Karpas-422 (cell line): ENCODE measurements at places on chromosomes 16 and 17. TPM values are rescaled to one million over a fixed set of nuclear protein-coding genes. Genes with fewer than 3 reads are reported as not detected.

KRTAP9-8 gene
- total RNA-seq, result not detected in 2 replicates

SHISA6 gene
- total RNA-seq, result not detected in 2 replicates

GCGR gene
- not detected in 2 replicates for total RNA-seq

CES3 gene
- 20.9 and 28.3 TPM in 2 replicates for total RNA-seq

TLCD2 gene
- not detected in 2 replicates for total RNA-seq

ORC6 gene
- 24.4 and 38.0 TPM in 2 replicates for total RNA-seq

TAT gene
- not detected in 2 replicates for total RNA-seq

NPW gene
- 3.0 TPM in 1 of 2 replicates, not detected in the other for total RNA-seq

KRTAP4-8 gene
- not detected in 2 replicates for total RNA-seq

KRTAP4-6 gene
- not detected in 2 replicates for total RNA-seq

PNMT gene
- 6.8 TPM in 1 of 2 replicates, not detected in the other for total RNA-seq

GPR139 gene
- total RNA-seq, result not detected in 2 replicates

ANKFN1 gene
- total RNA-seq, result not detected in 2 replicates

PLLP gene
- not detected in 2 replicates for total RNA-seq

DPEP3 gene
- total RNA-seq, result not detected in 2 replicates

MAPT gene
- total RNA-seq, result 0.14 and 0.15 TPM in 2 replicates

AANAT gene
- total RNA-seq, result not detected in 2 replicates

SYNGR3 gene
- 5.3 and 16.3 TPM in 2 replicates for total RNA-seq

KRT222 gene
- not detected in 2 replicates for total RNA-seq

KRTAP4-1 gene
- total RNA-seq, result not detected in 2 replicates

ATP1B2 gene
- not detected in 2 replicates for total RNA-seq

KRT25 gene
- not detected in 2 replicates for total RNA-seq

MMP25 gene
- 0.15 and 0.47 TPM in 2 replicates for total RNA-seq

COG4 gene
- total RNA-seq, result 24.7 and 47.0 TPM in 2 replicates

TPPP3 gene
- total RNA-seq, result not detected in 2 replicates

ITGAD gene
- total RNA-seq, result not detected in 2 replicates

ELMO3 gene
- 0.82 and 5.6 TPM in 2 replicates for total RNA-seq

RPS6KB1 gene
- 22.0 and 22.8 TPM in 2 replicates for total RNA-seq

HIGD1B gene
- total RNA-seq, result not detected in 2 replicates

STXBP4 gene
- 1.2 and 6.6 TPM in 2 replicates for total RNA-seq

COL1A1 gene
- not detected in 2 replicates for total RNA-seq

GRAP gene
- total RNA-seq, result 17.6 and 29.9 TPM in 2 replicates
